GM03348 (cell line): ENCODE measurements at places on chromosomes 3 and 15.

DNA sequence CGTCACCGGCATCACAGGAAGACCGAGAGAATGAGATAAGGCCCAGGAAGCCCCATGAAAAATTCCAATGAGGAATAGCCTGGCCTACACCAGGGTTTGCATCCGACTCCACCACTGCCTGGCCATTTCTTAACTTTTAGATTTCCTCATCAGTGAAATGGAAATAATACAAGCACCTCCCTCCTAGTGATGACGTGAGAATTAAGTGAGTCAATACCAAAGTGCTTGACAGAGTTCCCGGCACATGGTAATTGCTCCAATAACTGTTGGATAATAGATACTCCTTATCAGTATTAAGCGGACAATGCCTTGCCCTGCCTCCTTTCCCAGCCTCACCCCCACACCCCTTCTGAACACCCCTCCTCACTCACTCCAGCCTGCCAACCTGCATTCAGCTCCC, 105.4 kb downstream of the TLE3 start:
- DNase-seq, result no peak

DNA sequence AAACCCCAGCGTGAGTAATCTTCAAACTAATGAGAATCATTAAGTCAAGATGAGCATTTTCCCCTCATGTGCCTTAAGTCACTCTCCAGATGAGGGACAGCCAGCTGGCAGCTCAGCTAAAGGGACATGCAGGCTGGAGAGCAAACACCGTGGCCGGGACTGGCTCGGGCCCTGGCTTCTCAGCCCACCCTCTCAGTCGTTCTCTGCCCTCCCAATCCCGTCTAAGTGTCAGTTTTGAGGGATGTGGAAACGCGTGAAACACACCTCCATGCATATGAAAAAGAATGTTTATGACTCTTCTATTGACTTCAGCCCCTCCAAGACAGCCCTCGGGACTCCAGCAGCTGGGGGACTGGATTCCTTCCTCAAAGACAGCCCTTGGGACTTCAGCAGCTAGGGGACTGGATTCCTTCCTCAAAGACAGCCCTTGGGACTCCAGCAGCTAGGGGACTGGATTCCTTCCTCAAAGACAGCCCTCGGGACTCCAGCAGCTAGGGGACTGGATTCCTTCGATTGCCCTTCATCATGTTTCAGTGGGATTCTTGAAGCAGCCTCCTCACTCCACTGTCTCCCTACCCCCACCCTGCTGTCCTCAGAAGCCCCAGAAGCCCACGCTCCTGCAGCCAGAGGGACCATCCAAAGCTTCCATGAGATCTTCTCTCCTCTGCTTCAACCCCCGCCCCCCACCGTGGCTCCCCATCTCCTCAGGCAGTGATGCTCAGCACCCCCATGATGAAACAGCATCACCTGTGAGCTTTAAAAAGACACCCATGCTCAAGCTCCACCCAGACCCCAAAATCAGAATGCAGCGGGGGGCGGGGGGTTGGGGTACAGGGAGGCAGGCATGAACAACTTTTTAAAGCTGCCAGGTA, 228.9 kb downstream of the XXYLT1 start:
- DNase-seq, result no peak

GRCh38 chr15:26580943-26581342, 191.9 kb downstream of the GABRB3 start:
- no peak for DNase-seq

DNA sequence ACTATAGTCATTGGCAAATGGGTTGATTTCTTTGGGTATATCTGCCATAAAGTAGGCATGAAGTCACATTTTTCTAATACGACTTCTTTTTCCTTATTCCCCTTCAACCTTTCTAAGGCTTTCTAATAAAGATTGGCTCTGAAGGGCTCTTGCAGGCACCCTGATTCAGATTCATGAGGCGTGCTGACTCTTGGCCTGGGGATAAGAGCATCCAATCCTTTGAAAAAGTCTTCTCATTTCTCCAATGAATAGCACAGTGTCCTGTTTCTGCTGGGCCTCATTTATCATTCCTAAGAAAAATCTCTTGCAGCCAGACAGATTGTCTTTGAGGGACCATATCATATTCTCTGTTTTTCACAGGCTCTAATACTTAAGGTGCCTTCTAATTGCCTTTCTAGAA, 32.3 kb upstream of the BNIP2 start:
- no peak for DNase-seq

DNA sequence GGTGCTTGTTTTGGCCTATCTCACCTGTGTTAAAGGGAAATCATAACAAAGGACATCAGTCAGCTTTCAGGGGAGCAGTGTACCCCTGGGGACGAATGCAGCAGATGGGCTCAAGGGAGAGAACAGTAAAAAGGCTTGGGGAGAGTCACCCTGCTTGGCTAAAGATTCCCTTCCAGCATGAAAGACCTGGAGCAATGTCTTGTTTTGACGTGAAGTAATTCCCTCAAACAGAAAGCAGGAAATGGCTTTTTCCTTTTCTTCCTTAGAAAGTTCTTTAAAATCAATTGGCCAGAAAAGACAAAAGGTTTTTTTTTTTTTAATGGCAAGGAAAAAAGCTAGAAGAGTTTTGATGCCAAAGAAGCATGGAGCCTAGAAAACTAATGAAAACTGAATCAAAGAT, 56.5 kb upstream of the PARL start:
- DNase-seq, result no peak

GRCh38 chr3:152779653-152780052, 55.3 kb upstream of the P2RY1 start:
- peak; percentile 61 for DNase-seq

DNA sequence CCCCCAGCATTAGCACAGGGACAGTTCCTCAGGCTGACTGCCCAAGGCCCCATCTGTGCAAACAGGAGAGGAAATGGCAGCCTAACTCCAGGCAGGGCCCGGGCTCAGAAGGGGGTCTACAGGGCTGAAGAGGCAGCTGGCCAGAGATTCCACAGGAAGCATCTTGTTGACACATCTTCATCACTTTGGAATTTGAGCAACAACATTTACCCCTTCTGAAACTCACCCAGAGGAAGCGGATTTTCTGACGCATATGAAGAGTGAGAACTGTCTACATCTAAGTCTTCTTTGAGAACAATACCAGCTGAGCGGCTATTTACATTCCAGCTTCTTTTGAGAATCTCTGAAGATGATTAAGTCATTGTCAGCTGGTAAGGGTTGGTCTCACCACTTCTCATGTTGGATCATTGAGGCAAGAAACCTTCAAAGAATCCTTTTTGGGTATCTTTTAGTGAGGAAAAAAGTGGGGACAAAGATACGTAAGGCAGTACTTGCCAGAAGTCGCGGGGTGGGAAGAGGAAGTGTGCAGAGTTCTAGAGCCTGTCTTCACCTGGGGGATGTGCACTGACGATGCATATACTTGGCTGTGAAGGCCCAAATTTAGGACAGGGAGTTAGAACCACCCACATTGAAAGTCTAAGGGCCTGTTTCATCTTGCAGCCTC, 25.4 kb upstream of the SRP14 start:
- peak; percentile 46 for DNase-seq

DNA sequence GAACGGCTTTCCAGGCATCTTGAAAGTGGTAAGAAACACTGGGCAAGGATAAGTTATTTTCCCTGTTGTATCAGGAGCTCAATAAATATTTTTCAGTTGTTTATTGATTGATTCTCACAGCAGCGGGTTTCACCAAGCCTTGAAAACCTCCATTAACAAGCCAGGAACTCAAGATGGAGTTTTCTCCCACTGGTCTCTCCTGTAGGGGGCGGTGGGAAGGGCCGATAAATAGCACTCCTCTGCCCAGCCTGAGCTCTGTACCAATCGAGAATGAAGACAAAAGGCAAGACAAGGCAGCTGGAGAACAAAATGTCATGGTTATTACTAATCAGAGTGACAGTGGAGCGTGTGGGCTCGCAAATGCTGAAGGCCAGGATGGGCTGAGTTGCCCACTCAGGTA, 7.4 kb downstream of the HRH1 start:
- no peak for DNase-seq
